ENCODE measurements at places on chromosomes 13 and 19. TPM values are rescaled to one million over a fixed set of nuclear protein-coding genes. Genes with fewer than 3 reads are reported as not detected.

Gene NFILZ
- total RNA-seq: not detected

Gene KHSRP
- 254 TPM for total RNA-seq

Gene COL4A2
- 0.19 TPM for total RNA-seq

Gene TRAPPC2B
- total RNA-seq: 9.5 TPM

Gene ZNF837
- total RNA-seq: 1.8 TPM

Gene NLRP4
- total RNA-seq: not detected

Gene ZNF154
- total RNA-seq: 2.2 TPM

Gene PRR20A
- not detected for total RNA-seq

Gene PLK5
- not detected for total RNA-seq

Gene FGF21
- not detected for total RNA-seq

Gene ZNF418
- total RNA-seq: 7.5 TPM

Gene LAIR2
- 3.6 TPM for total RNA-seq
